A673 (cell line): ENCODE measurements at places on chromosomes 3 and 15.
A peak's percentile ranks its signal among the peaks of the same experiment; 100 is the strongest.

DNA sequence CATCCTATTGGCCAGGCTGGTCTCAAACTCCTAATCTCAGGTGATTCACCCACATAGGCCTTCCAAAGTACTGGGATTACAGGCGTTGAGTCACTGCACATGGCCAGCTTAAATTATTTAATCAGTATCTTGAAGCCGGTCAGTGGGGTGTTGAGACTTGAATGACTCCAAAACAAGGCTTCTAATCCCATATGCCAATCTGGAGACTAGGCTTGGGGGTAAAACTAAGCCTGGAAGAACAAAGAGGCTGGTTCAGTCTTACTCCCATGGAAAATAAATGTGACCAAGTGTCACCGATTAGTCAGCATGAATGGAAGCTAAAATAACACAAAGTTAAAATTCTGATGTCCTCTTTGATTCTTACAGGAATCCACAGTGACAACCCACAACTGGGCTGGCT, 509.1 kb downstream of the FOXP1 start:
- DNase-seq = no peak

DNA sequence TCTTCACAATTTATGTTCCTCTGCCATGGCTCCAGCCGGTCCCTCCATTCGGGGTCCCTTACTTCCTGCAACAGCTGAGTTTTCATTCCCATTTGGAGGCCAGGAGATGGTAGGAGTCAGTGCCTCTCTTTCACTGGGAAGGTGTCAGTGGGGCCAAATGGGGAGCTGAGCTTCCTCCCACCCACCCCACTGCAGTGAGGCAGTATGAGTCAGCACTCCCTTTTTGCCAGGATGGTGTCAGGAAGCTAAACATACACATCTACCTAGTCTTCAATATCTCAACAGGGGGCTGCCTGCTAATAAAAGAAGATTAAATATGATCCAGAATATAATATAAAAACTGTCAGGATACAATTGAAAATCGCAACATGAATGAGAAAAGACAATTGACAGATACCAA, 12.7 kb upstream of the ACTC1 start:
- DNase-seq = no peak

DNA sequence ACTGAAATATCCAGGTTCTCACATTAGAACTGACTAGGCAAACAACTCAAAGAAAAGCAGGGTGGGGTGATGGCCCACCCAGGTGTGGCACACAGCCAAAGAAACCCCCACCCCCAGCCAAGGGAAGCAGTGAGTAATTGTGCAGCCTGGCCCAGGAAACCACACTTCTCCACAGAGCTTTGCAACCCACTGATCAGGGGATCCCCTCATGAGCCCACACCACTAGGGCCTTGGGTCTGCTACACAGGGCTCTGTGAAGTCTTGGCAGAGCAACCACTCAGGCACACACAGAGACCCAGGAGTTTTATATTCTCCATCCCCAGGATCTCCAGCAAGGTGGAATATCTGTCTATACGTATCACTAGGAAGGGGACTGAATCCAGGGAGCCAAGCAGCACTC, 22.2 kb upstream of the TRIM42 start:
- DNase-seq = no peak

DNA sequence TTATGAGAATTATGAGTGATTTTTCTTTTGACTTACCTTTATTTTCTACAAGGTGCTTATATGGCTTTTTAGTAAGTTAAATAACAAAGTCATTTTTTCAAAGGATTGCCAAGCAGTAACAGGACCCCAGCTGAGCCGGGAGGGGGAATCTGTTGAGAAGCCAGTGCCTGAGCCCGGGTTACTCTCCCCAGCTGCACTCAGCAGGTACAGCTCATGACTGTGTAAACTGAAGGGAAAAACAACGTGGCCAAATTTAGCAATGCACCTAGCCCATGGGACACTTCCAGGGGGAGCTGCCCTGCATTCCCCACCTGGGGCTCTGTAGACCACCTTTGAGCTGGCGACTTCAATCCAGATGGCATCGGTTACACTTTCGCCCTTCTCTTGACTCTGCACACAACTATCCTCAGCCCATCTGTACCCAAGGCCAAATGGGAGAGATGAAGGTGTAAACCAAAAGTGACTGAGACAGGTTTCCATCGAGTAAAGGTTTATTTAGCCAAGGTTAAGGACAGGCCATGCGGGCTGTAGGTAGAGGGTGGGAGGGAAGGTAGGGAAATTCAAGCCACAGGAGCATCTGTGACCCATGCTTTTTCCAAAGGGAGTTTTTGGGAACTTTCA, 18.2 kb upstream of the HCN4 start:
- DNase-seq = no peak

DNA sequence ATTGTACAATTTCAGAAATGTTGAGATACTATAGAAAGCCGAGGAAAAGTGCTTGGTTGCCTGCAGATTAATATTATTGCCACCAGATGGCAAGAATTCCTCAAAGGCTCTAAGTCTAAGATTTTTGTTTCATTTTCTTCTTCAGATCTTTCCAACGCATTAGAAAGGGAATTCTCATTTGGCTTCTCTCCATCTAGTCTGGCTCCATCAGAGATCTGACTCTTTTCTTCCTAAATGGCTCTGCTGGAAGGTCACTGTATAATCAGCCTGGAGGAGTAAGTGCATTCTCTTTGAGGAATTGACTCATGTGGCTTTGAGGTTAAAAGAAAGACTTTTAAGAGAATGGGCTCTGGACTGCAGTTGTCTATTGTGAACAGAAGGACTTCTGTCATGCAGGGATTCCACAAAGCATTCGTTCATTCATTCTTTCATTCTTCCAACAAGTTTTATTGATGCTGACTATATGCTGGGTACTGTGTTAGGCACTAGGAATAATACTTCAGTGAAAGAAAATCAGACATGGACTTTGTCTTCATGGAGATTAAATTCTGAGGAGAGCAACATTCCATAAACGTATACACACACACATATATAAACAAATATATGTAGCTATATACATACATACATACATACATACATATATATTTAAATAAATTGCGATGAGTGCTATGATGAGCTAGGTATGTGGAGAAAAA, 55.3 kb downstream of the SLC28A2 start:
- peak; percentile 56 for DNase-seq

- DNase-seq = peak; percentile 35
These were observed 48.8 kb downstream of the EPHA6 start for GRCh38 chr3:96863129-96863740.

DNA sequence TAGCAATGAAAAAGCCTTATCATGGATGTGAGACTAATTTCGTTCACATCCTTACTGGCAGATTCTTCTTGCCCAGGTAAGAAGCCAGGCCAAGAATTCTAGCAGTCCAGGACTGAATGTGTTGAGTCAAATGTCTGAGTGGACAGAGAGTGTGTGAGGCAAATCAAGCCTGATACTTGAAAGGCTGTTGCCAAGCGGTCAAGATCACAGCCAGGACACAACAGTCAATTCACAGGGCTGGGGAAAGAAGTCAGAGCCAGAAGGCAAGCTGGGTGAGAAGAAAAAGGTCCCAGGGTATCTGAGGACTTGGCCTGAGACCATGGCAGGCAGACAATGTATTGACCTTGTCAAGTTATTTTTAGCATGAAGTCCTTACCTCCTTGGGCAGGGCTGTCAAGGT, 301.3 kb downstream of the ZNF385D start:
- DNase-seq = no peak

DNA sequence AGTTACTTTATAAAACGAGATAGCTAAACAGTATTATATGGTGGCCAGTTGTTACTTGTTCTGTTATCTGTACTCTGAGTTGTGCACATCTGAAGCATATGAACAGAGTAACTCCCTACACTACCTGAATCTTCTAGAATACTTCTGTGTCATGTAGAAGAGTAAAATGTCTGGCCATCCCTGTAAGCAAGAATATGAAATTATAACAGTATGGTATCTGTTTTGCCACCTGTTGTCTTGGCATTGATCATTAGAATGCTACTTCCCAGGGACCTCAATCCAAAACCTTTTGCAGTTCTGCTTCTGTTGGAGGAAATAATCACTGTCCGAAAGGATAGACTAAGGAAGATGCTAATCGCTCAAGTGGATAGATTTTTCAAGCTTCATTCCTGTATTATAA, 1.9 kb downstream of the TEX9 start:
- DNase-seq = no peak

DNA sequence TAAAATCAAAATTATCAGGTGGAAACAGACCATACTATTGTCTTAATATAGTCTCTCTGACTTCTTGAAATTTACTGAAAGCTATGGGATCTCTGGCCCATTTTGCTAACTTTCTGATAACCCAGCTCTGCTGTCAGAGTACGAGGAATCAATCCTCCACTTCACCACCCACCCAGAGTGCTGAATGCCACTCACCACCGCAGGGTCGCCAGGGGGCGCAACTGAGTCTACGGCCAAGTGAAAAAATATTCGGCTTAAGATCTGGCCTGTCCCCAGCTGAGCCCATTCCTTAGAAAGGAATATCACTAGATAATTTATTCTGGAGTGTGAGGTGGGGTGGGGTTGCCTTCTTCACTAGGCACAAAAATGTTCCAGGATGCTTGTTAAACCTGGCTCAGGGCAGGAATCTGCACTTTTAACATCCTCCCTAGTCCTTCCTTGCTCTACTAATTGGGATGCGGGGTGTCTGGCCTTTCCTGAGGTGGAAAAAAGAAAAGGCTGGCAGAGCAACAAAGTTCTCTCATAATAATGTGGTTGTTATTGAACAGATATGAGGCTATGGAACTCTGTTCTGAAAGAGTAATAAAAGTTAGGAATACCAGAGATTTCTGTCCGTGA, 520.6 kb downstream of the MFSD1 start:
- DNase-seq = peak; percentile 54

GRCh38 chr3:45480218-45480617, 91.8 kb downstream of the LARS2 start:
- no peak for DNase-seq

- no peak for DNase-seq
These were observed 127.2 kb upstream of the IQSEC1 start for GRCh38 chr3:13200465-13200864.

DNA sequence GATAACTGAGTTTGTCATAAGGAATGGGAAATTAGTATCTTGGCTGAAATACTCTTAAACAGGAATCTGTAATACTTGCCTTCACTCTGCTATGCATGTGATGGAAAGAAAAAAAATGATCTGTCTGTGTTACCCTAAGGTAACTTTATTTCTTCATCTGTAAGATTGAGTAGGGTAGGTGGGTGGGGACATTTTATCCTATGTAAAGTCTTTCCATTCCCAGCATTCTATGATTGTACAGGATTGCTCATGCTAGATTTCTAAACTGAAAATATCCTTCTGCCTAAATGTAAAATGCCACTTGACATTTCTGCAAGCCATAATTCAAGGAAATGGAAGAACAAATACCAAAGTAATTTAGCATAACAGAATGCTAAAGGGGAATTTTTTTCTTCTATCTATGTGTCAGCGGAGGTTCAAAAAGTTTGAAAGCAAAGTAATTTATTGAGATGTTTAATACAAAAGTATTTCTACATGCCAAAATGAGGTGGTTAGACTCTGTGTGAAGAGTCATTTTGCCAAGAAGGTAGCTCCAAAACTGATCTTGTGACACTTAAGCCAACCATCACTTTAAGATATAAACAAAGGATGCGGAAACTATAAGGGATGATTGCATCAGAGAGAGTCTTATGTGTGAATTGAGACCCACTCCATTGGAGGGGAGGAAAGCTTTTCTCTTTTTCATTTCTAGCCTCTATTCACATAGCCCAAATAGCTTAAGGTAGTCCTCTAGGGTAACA, 46.6 kb upstream of the SERPINI2 start:
- no peak for DNase-seq

DNA sequence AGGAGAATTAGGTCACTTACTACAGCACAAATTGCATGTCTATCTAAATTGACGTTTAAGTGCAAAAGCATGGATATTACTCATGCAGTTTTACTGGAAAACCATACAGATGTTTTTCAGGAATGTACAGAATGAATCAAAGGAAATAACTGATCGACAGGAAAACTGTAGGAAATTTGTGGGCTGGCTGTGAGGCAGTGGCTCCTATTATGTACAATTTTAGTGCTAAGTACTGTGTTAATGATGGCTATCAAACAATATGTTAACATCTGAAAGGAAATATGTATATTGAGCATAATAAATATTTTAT, 6.9 kb downstream of the NUDT16 start:
- no peak for DNase-seq
